ENCODE measurements at places on chromosomes 5 and 9.

DNA sequence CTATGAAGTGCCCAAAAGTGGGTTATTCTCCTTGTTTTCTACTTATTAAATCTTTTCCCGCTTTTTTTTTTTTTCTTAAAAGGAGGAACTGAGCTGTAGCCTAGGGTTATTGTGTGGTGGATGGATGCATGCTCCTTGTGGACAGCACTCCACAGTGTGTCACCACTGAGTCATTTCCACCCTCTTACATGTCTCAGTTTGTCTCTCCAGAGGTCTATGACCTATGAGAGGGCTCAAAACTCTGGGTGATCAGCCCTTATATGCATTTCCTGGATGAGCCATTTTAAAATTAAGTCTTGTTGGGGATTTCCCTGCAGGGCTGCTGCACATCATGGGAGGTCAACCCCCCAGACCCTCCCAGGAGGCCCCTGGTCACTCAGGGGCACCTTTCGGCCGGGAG, 102.2 kb upstream of the MOCS2 start:
- DNase-seq: no peak

- DNase-seq: no peak
Measured at GRCh38 chr9:5840788-5841187, 7.9 kb upstream of the ERMP1 start.

- no peak for DNase-seq
Measured at GRCh38 chr5:71714911-71715310, 4.2 kb upstream of the CARTPT start.

DNA sequence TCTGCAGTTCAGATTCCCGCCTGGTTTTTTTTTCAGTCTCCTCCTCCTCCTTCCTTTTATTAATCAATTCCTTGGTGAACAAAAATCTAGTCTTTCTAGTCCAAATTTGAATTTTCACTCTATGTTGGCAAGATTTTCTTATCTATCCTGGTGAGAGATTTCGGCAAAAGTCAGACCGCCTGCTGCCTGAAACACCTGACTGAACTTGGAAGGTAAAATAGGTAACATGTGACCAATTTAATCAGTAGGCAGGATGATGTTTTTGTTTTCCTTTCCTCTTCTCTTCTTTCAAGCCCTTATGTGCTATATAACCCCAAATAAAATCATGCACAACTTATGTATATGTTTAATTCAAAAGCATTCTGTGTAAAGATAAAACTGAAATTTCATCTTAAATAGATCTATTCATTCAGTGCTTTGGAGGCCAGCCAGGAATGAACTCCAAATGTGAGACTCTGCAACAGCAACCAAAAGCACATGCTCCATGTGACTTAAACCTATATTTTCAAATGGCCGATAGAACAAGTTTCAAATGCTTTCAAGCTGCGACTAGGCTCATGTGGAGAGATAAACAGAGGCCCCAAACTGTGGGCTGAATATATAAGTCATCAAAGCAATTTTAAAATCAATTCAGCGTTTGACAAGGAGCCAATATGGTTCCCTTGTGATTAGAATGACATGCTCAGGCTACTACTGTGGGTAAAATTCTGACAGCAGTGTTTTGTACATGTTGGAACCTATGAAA, 100.4 kb upstream of the SEMA6A start:
- no peak for DNase-seq

- DNase-seq: no peak
Measured at GRCh38 chr9:13053504-13053903, 226.0 kb downstream of the MPDZ start.

DNA sequence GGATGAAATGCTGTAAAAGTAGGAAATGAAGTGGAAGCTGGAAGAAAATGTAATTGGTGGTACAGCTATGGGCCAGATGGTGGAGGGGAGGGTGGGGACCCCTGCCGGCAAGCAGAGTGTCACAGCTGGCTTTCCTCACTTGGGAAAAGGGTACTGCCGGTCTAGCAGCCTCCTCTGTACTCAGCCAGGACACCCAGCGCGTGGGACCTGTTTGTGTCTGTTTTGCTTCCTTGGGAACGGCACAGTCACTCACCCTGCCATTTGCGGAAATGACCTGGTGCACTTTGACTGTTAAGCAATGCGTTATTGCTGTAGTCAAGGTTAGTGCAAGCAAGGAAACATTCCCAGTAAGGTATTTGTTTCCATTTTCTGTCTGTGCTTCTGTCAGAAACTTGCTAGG, 10.1 kb downstream of the TMEM252 start:
- no peak for DNase-seq

DNA sequence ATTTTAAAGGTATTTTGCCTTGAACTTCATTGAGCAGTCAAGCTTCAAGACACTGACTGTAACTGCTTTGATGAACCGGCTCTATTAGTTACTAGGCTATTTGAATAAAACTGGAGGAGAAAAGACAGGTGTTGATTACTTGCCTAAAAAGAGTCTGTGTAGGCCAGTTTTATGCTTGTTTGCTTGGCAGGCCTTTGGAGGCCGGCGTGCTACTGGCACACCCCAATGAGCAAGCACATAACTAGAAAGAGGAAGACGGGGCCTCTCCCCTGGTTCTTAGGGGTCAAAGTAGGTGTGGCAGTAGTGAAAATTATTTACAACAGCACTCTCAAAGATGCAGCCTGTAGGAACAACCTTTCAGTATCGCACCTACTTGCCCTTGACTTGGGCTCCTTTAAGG, 2.1 kb upstream of the ZFR start:
- DNase-seq: no peak

DNA sequence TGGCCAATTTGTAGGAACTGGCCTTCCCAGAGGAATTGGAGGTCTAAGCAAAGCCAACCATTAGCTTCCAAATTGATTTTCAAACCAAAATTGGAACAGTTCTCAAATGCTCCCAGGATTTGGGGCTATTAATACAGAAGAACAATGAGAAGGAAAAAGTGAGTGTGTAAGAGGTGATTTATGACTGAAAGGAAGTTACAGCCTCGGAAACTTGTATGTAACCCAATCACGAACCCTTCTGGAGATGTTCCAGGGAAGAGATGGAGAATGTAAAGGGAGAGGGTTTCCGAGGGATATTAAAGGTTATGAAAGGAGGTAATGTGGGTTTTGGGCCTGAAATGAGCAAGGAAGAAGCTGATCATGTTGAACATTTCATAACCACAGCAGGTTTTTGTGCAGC, 93.2 kb upstream of the CXCL14 start:
- no peak for DNase-seq

DNA sequence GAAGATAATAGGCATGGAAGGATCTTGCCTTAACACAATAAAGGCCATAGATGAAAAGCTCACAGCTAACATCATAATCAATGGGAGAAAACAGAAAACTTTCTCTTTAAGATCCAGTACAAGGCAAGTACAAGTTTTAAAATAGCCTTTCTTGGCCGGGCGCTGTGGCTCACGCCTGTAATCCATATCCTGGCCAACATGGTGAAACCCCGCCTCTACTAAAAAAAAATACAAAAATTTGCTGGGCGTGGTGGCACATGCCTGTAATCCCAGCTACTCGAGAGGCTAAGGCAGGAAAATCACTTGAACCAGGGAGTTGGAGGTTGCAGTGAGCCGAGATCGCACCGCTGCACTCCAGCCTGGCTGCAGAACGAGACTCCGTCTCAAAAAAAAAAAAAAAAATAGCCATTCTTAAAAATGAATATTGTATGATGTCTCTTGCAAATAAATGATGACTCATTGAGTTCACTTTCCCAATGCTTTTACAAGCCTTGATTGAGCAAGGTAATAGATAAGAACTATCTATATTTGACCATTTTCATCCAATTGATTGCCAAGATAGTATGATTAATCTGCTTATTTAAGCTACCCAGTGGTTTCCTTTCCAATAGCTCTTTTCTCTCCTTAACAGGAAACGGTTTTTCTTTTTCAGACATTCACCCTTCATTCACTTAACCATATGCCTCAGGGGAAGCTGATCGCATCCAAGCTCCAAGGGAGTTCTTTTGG, 15.8 kb downstream of the CCDC152 start:
- no peak for DNase-seq

DNA sequence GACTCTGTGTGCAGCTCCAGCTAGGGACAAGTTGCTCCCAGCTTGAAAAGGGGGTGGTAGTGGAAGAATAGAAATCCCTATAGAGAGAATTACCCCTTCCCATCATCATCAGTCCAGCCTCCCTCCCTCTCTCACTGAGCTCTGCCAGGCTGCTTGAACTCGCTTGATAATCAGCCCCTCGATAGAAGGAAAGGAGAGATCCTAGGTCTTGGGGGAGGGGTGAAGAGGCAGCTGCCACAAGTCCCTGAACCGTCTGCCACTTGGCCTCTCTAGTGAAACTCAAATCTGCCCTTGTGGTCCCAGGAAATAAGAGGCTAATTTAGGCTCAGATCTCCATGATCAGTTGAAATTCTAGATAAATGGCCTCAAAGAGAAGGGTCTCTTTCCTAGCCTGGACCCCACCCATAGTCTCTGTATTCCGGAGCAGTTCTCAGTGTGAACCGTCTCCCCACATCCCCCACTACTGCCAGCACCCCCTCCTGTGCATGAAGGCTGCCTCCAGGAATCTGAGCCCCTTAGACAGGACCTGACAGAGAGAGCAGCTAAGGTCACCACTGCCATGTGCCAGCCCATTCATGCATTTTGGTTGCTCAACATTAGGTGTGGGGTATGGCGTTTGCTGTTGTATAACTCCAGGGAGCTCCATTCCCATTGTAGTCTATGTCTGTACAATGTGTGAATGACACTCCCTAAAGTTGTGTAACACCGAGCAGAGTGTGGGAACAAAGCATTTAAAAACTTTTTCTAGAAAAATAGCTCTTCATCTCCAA, 5.5 kb downstream of the DNAJB5 start:
- no peak for DNase-seq

GRCh38 chr5:43215073-43215631, 23.1 kb downstream of the NIM1K start:
- no peak for DNase-seq

All from cortex of kidney (tissue), 1 donor.